ENCODE measurements at places on chromosomes 12 and 14.
A peak's percentile ranks its signal among the peaks of the same experiment; 100 is the strongest.

- DNase-seq: peak; percentile 55
Measured at GRCh38 chr12:123043536-123044001, 63.1 kb downstream of the ARL6IP4 start.

- DNase-seq: peak; percentile 23
Measured at GRCh38 chr14:50344116-50344775, 32.1 kb downstream of the DMAC2L start.

GRCh38 chr12:2686280-2686646, 108.5 kb upstream of the FKBP4 start:
- no peak for DNase-seq

DNA sequence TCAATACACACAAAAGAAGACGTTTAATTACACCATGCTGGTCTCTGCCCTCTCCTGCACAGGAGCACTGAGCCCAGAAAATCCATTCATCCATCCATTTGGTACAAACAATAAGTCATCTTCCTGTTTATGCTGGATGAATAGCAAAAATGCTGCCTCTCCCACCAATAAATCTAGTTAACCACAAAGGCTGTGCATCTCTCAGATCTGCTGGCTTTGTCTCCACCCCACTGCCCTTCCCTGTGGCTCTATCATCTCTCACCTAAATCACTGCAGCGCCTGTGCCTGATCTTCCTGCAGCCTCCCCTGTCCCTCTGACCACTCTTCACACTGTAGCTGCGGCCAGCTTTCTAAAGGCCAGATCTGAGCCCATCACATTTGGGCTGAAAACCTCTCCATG, 72.9 kb upstream of the DDX11 start:
- no peak for DNase-seq

DNA sequence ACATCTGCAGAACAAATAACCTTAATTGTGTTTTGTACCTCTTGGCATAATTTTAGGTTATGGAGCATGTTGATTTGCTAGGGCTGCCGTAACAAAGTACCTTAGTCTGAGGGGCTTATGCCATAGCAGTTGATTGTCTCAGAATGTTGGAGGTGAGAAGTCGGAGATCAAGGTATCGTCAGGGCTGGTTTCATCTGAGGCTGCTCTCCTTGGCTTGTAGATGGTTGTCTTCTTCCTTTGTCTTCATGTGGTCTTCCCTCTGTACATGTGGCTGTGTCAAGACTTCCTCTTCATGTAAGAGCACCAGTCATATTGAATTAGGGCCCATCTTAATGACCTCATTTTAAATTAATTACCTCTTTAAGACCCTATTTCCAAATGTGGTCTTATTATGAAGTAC, 64.4 kb upstream of the PTHLH start:
- no peak for DNase-seq

DNA sequence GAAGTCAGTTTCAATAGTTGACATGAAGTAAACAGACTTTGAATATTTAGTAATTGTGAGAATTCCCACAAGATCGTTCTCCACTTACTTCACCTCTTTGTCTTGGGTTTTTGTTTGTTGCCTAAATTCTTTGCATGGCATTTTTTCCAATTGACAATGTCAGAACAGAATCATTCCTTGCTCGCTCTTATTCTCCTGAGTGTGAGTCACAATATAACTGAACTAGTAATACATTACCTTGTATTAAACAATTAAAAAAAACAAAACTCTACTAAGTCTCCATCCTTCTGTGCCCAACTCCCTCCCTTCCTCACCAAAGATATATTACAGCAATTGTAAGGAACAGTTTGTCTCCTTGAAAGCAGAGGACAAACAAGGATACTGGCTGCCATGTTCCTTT, 638.8 kb upstream of the NOVA1 start:
- no peak for DNase-seq

DNA sequence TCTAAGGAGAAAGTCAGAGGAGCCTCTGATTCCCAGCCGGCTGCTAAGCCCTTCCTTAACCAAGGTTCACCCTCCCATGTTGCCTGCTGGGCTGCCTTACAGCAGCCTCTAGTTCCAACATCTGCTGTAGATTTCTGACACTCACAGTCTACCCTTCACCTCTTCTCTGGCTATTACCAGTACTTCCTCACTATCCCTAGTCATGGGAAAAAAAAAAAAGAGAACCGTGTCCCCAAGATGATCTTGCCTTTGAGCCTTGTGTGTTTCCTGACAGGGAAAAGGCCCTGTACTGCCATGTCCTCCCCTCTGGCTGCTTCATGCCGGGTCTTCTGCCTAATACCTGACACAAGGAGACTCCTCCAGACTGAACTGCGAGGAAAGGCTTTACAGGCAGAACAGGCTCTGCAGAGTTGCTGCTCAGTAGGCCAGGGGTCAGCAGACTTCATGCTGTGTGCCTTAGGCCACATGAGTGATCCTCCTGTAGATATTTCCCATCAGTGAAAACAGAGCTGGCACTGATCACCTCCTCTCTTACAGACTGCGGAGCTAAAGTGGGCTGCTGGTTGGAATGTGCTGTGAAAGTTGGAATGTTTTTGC, 46.8 kb downstream of the PRKCH start:
- DNase-seq: no peak

DNA sequence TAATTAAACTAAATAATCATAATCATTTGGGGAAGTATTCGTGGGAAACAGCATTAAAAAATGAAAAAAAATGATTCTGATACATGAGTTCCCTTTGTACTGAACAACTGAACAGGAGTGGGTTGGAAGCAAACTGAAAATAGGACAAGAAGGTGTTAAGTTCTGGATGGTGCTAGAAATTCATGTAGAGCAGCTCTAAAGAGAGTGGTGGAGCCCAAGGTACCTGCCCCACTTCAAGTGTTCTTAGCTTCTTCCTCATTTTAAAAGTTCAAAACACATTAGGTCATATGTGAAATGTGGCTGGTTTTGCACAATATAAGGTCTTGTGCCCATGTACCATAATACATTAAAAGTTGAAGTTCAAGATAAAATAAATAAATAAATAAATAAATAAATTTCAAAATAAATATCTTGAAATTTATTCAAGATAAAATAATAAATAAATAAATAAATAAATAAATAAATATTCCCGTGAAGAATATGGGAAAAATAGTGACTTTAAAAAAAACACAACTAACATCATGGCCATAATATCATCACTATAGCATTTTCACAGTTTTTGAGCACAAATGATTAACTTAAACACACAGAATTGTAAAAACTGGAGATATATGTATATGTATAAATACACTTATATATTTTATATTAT, 191.5 kb upstream of the PRKD1 start:
- no peak for DNase-seq

DNA sequence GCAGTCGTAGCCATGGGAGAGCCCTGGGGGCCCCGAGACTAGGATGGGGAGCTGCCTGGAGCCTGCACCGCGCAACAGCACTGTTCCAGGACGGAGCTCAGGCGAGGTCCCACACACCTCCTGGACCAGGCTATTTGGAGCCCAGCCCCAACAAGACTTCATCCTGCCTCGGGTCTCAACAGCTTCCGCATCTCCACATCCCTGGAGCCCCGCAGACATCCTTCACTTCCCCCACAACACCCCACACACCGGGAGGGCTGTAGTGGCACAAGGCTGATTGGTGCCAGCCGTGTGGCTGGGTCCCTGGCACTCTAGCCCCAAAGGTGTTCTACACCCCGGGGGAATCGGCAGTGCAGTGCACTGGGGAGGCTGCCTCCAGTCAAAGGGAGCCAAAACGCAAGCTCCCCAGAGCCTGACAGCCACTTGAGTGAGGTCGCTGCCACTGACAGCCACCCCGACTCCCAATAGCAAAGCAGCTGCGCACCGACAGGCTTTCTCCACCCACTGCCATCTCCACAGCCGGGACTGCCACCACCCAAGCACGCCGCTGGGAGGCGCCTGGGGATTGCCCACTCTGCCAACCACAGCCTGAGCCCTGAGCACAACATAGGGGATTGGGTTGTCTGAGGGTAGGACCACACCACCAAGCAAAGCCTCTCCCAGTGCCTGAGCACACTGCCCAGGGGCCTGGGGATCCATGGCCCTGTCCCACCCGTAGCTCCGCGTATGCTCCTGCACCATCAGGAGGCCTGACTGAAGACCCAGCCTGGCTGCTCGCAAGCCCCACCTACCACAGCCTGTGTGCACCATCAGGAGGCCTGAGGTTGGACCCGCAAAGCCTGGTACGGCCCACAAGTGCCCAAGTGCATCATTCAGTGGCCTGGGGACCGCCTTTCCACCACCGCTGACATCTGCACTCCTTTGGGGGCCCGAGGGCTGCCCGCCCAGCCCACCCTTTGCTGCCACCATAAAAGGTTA, 13.2 kb upstream of the KLRF1 start:
- peak; percentile 87 for DNase-seq

- DNase-seq: no peak
Measured at GRCh38 chr12:68885381-68885780, 47.6 kb downstream of the CPM start.

GRCh38 chr12:90964616-90965015, 9.6 kb upstream of the CCER1 start:
- DNase-seq: no peak

DNA sequence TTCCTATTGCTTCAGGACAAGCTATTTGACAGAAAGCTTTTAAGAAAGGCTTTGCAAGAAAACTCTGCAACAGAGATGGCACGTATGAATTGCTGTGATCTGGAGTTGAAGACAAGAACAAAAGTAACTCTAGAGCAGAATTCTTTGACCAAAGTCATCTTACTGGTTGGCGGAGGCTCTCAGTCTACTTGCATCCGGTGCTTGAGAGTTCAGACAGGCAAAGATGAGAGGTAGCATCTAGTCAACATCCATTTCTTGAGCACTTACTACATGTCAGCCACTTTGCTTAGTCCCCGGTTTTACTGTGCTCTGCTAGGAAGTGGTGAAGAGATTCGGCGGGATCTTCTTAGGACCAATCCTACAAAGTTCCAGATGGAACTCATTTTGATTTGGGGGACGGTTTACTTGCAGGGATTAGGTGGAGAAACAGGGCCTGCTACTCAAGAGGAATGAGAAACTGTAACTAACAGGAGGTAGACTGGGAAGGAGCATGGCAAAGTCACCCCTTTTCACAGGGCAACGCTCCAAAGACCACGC, 404 bp upstream of the CCDC91 start:
- DNase-seq: no peak

GRCh38 chr14:69941768-69942742, 62.8 kb downstream of the SMOC1 start:
- DNase-seq: no peak

GRCh38 chr12:128970941-128971340, 117.7 kb downstream of the GLT1D1 start:
- DNase-seq: no peak

GRCh38 chr12:20390846-20391245, 22.5 kb downstream of the PDE3A start:
- DNase-seq: no peak

DNA sequence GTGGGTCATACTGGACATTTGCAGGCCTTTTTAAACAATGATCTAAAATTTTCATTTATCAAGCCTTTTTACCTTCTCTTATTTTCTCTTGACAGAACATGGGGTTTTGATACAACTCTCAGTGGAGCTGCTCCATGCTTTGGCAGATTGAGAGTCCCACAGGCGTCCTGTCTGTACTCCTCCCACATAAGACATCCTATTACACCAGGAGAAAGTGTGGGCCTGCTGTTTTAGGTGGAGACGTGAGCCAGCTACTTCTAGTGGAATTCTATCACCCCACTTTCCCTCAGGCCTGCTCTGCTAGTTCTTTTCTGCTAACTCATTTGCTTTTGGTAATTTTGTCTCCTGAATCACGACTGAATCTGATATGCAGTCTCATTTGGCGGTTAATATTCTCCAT, 33.5 kb upstream of the NRXN3 start:
- no peak for DNase-seq

DNA sequence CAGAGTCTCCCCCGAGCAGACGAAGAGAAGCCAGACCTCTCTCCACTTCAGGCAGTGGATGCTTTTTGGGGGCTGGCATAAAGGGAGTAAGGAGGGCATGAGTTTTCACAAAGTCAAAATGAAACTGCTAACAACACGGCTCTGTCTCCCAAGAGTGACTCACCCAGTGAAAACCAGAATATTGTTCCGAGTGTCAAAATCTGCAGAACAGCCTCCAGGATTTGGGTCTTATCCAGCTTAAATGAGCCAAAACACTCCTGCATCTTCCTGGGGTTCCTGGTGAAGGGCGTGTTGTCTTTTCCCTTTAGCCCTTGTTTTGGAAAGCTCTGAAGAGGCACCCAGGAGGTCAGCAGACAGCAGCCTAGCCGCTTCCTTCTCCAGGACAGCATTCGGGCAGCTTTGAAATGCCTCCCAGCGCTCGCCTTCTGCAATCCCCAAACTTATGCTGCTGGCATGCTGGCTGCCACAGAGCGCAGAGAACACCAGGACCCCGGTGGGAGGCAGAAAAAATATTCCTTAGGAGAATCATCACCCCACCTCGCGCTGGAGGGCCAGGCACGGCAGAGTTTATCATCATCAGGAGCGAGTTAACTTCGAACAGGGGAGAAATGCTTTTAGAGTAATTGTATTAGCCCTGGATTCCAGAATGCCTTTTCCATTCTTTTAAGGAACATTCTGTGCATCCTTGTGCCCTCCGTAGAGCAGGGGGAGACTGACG, 117.7 kb upstream of the NCOR2 start:
- no peak for DNase-seq

- no peak for DNase-seq
Measured at GRCh38 chr14:105508601-105509000, 17.6 kb downstream of the TEDC1 start.

DNA sequence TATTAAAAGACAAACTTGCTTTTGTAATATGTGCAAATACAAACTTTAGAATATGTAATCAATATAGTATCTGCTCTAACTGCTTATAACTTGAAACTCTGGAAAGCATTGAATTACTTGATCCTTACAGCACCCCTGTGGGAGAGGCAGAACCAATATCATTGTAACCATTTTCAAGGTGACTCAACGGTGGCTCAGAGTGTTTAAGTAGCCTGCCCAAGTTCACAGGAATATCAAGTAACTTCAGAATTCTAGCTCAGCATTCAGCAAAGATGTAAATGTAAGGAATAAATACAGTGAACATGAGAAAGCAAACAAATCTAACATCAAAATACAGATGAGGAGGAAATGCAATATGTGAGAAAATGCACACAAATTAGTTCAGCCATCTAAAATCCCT, 264.6 kb downstream of the NELL2 start:
- DNase-seq: no peak

GRCh38 chr14:78363008-78363407, 192.8 kb downstream of the NRXN3 start:
- no peak for DNase-seq

DNA sequence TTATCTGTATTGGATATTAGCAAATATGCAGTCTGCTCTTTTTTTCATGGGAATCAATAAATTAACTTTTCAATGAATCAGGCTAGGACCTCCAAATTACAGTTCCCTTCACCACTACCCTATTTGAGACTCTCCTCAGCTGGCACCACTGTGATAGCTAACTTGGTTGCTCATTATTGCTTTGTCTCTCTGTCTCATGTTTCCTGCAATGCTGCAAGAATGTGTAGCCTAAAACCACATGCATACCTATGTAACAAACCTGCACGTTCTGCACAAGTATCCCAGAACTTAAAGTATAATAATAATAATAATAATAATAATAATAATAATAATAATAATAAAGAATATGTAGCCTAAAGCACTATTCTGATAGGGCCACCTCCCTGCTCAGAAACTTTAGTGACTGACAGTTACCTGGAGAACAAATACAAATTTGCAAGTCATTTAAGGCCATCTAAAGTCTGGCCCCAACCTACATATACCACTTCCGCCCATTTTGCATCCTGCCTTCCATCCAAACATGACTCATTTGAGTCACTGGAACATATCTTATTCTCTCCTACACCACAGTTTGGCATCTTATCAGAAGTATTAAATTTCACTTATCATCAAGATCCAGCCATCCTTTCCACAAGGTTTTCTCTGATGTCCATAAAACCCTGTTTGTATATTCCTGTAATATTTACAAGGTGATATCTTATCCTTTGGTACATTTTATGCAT, 215.1 kb downstream of the LRRK2 start:
- DNase-seq: no peak
